H1 (cell line): ENCODE measurements at places on chromosomes 16 and 17.

DNA sequence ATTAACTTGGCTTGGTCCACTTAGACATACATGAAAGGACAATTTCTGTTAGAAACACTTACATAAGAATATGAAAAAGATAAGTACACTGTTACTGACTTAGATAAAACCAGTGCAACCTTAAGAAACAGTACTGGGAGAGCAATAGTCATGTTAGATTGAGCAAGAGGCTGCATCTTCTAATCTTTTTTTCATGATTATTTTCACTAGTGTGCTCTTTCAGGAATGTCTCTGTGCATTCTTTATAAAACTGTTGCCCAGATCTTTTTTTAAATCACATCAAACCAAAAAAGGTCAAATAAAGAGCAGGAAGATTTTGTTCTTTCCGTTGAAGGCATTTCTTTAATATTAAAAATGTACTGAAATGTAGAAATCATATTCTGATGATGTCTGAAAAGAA, 100.7 kb upstream of the AXIN2 start:
- no peak for DNase-seq

- DNase-seq, result no peak
Observed at GRCh38 chr16:70784692-70785555, 16.0 kb downstream of the VAC14 start.

- no peak for DNase-seq
Observed at GRCh38 chr17:72945473-72945872, 147.0 kb downstream of the SLC39A11 start.

GRCh38 chr16:72937916-72938794, 109.8 kb downstream of the ZFHX3 start:
- DNase-seq, result no peak

- peak; percentile 79 for DNase-seq
Observed at GRCh38 chr17:34156741-34157589, 98.1 kb upstream of the CCL2 start.

GRCh38 chr16:61862221-61863155, 173.8 kb downstream of the CDH8 start:
- DNase-seq, result no peak

DNA sequence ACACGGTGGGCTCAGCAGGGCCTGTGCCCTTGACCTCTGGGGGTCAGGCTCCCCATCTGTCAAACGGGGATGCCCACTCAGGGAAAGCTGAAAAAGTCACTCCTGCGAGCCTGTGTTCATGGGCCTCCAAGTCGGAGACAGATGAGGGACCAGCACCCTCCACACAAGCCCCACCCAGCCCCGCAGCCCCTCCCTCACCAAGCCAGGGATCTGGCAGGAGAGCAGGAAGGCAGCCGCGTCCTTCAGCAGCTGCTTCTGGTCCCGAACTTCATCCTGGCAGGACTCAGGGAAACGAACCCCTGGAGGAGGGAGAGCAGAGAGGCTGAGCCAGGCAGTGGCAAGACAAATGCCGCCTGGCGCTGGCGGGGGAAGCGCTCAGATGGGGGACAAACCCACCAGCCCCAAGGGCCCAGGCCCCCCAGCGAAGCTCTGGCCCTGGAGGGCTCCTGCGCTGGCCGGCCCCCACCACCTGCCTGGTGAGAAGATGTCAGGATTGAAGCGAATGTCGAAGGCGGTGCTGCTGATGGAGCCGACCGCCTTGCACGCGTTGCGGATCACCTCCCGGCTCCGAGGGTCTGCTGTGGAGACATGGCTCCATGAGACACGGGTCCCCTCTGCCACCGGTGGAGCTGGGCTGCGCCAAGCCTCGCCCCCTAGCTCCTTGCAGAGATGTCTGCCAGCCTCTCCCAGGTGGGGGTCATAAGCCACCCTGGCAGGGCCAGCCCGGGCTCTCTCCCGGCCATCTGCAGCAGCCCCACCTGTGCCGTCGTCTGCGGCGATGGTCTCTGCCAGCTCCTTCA, 15.4 kb downstream of the CLUH start:
- DNase-seq, result no peak

GRCh38 chr17:73211745-73212144, 18.9 kb downstream of the COG1 start:
- DNase-seq, result no peak

- no peak for DNase-seq
Observed at GRCh38 chr17:2086306-2086705, 31.4 kb downstream of the HIC1 start.

- DNase-seq, result no peak
Observed at GRCh38 chr16:23229714-23230113, 47.2 kb downstream of the SCNN1G start.

- no peak for DNase-seq
Observed at GRCh38 chr17:76378548-76379274, 5.7 kb upstream of the SPHK1 start.

GRCh38 chr16:13634959-13635358, 285.0 kb upstream of the ERCC4 start:
- no peak for DNase-seq

DNA sequence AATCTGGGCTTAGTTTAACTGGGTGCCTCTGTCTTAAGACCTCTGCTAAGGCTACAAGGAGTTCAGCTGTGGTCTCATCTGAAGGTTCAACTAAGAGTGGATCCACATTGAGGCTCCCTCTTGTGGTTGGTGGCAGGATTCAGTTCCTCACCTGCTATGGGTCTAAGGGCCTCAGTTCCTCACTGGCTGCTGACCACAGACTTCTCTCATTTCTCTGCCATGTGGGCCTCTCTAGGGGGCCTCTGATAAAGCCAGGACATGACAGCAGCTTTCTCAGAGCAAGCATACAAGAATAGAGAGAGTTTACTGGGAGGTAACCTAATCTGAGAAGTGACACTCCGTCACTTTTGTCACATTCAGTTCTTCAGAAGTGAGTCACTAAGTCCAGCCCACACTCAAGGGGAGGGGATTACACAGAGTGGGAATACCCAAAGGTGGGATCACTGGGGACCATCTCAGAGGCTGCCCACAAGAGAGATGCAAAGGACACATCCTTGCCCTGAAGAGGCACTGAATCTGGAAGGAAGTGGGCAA, 19.2 kb upstream of the ABAT start:
- no peak for DNase-seq

DNA sequence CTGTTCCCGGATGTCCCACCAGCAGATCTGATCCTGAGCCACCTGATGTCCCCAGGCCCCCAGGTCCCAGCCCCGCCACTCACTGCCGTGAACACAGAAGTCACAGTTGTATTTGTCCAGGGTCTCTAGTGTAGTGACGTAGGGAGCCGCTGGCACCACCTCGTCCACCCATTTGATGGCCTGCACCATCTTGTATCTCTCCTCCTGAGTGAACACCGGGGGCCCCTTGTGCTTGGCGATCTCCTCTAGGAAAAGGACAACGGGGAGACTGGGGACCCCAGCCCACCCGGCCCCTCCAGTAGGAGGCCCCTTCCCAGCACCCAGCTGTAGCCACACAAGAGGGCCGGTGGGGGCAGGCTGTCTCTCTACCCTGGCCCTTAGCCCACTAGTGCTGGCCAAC, 2.4 kb downstream of the PCYT2 start:
- no peak for DNase-seq

GRCh38 chr17:59349178-59349577, 17.7 kb downstream of the YPEL2 start:
- DNase-seq, result no peak

DNA sequence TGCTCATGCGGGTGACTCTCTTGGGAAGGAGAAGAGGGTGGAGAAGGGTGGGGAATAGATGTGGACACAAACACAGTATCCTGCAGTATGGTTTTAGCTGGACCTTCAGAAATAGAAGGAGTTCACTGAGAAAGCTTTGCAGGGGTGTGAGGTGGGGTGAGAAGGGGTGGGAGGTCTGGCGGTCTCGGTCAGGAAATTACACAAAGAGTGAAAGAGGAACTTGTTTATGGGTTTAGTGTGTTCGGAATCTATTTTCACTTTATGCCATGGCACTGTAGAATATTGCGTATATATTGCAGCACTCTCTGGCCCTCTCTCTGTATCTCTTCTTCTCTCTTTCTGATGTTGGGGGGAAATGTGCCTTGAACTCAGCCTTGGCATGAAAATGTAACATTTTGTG, 148.2 kb upstream of the GOT2 start:
- no peak for DNase-seq

GRCh38 chr16:70684146-70685060, 1.4 kb downstream of the MTSS2 start:
- no peak for DNase-seq

GRCh38 chr16:85258629-85259028, 146.4 kb upstream of the CIBAR2 start:
- no peak for DNase-seq

- DNase-seq, result no peak
Observed at GRCh38 chr16:50881956-50882355, 140.1 kb downstream of the CYLD start.

- DNase-seq, result no peak
Observed at GRCh38 chr17:41013181-41013580, 4.3 kb upstream of the KRTAP3-1 start.

DNA sequence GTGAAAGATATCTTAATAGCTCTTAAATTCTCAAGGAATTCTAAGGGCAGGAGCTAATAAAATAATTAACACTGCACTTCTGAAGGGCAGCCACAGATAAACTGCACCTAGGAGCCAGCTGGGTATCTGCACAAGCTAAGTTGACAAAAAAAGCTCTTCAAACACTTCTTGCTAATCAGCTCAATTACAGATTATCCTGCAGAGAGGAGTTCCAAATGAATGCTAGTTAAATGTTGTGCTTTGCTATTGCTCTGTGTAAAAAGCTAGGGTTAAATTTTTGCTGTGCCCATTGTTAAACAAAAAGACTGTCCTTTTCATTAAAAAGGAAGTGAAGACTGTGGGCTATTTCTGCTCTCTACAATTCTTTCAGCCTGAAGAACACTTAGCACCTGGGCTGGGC, 158.5 kb upstream of the SHISA6 start:
- DNase-seq, result no peak

- DNase-seq, result no peak
Observed at GRCh38 chr16:89200124-89200849, at the start of gene SLC22A31. TSS of gene SLC22A31 (minus strand) at chr16:89200537. CDS start at chr16:89200501, 36 bp downstream.

DNA sequence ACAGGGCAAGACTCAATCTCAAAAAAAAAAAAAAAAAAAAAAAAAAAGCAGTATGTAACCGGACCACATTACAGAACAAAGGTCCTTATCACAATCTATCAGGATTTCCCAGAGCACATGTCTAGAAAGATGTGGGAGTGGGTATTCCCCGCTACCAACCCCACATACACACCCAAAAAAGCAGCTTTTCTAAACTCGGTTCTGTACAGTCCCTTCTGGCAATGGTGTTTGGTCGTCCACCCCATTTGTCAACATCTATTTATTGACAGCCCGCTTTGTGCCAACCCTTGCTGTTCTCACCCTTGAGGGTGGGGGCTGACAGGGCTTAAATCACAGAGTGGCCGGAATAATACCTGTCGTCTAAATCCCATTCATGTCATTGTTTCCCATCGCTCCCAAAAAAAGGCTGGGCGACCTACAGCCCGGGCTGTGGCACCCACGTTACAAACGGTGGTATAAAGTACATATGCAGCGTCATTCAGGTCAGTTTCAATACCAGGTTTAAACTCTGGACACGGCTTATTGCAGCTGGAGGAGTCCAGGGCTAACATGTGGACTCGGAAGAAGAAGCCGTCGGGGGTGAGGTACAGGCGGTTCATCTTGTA, 3.6 kb downstream of the C17orf58 start:
- no peak for DNase-seq

GRCh38 chr17:33375103-33375502, 82.0 kb upstream of the ASIC2 start:
- DNase-seq, result no peak

DNA sequence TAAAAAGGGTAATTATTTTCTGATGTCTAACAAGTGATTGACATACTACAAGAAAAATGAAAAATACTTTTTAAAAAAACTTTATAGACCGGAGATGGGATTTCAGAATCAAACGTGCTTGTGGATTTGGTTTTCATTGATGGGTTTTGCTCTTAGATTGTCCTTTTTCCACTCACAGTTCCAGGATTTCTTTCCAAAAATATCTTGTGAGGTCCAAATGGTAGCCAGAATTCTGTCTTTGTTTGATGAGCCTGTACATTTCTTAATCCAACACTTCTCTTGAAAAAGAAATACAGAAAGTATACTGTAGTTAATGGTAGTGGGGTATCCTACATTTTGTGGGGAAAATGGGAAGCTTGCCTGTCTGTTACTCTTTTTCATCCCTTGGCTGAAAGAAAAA, 329.3 kb downstream of the KCNJ2 start:
- no peak for DNase-seq

- DNase-seq, result no peak
Observed at GRCh38 chr16:23852794-23853562, 17.2 kb downstream of the PRKCB start.

GRCh38 chr17:40518401-40519088, 17.1 kb upstream of the TNS4 start:
- no peak for DNase-seq

GRCh38 chr16:50721549-50722404, 20.1 kb upstream of the CYLD start:
- no peak for DNase-seq

DNA sequence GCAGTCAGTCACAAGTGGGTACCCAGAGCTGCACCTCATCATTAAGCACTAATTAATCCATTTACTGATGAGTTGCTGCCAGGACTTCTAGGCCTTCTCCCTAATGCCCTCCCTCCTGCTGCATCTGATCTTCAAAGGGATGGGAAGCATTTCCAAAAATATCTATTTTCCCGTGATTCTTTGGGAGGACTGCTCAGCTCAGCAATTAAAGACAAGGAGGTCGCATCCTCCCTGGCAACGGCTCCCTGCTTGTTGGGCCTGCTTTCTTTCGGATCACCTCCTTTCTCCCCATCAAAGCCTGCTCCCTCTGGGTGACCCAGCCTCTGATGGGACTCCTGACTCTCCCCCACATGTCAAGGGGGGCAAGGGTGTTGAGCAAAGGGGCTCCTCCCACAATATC, 26.0 kb upstream of the SPPL2C start:
- no peak for DNase-seq

DNA sequence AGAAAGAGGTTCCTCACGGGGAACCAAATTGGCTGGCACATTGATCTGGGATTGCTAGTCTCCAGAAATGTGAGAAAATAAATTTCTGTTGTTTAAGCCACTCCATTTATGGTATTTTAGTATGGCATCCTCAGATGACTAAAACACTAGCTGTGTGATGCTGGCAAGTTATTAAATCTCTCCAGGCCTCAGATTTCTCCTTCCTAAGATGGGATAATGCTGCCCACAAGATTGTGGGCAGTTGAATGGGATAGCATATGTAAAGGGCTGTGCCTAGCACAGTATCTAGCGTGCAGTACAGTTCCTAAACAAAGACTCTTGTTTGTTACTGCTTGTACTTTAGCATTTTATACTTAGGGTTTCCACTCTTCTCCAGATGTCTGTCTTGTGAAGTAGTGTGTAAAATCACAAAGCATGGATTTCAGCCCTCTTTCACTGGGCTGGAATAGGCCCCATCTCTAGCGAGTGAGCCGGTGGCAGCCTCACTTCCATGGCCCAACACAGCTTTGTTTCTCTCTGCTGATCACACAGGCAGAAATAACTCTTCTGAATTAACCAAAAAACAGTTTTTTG, 38.2 kb upstream of the PHAF1 start:
- DNase-seq, result no peak
